ENCODE measurements at places on chromosomes 1 and 21.

- H3K36me3 ChIP-seq = no peaks in the 10 kb centered on the region
- no peak overlapping the region for H3K27ac ChIP-seq
- H3K4me1 ChIP-seq = no peaks in the 10 kb centered on the region
- no peak overlapping the region for H3K4me3 ChIP-seq
- H3K27me3 ChIP-seq = peaks cover 84% of the 10 kb centered on the region
Measured at GRCh38 chr1:201059871-201060555, 36.5 kb upstream of the KIF21B start.

DNA sequence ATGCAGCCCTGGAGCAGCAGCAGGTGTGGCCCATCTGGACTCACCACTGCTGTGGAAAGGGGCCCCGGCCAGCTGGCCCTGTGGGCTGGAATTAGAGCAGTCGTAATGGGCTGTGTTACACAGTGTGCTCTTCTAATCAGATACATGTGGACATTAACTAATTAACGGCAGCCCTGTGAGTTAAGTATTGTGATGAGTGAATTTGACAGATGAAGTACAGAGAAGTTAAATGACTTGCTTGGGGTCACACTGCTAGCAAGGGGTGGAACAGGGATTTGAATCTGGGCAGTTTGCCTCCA, 58.6 kb downstream of the MDM4 start:
- peaks cover 30% of the 10 kb centered on the region for H3K4me1 ChIP-seq
- no peak for DNase-seq
- H3K36me3 ChIP-seq = peaks cover 5% of the 10 kb centered on the region
- H3K4me3 ChIP-seq = no peak overlapping the region
- no peaks in the 10 kb centered on the region for H3K27me3 ChIP-seq

- no peak overlapping the region for H3K4me3 ChIP-seq
- no peaks in the 10 kb centered on the region for H3K27me3 ChIP-seq
- H3K27ac ChIP-seq = no peak overlapping the region
- no peak for DNase-seq
- H3K36me3 ChIP-seq = peaks cover 31% of the 10 kb centered on the region
Measured at GRCh38 chr1:207805841-207806421, 54.1 kb downstream of the CD46 start.

DNA sequence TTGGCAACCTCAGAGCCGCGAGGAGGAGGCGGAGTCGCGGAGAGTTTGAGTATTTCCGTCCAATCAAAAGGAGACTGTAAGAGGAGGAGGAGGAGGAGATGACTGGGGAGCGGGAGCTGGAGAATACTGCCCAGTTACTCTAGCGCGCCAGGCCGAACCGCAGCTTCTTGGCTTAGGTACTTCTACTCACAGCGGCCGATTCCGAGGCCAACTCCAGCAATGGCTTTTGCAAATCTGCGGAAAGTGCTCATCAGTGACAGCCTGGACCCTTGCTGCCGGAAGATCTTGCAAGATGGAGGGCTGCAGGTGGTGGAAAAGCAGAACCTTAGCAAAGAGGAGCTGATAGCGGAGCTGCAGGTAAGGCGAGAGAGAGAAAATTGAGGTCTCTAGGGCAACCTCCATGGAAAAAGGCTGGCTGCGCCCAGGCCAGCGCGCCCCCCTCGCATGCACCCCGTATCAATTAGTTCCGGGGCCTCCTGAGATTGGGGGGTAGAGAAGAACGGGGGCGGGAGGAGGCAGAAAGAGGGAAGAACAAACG, at the start of gene PHGDH:
PHGDH (plus strand) TSS at position 131 of the 538 bp plus-strand sequence; CDS start at position 220, 89 bp downstream.
- no peaks in the 10 kb centered on the region for H3K27me3 ChIP-seq
- H3K27ac ChIP-seq = peak within 1 kb of the TSS; percentile 98
- H3K4me3 ChIP-seq = peak within 1 kb of the TSS; percentile 90
- DNase-seq = peak; percentile 66
- H3K36me3 ChIP-seq = peaks cover 30% of the 10 kb centered on the region

- no peak overlapping the region for H3K27ac ChIP-seq
- DNase-seq = no peak
- no peaks in the 10 kb centered on the region for H3K36me3 ChIP-seq
- H3K4me1 ChIP-seq = peaks cover 13% of the 10 kb centered on the region
- H3K27me3 ChIP-seq = no peaks in the 10 kb centered on the region
Measured at GRCh38 chr1:50667272-50667671, 244.0 kb upstream of the DMRTA2 start.

DNA sequence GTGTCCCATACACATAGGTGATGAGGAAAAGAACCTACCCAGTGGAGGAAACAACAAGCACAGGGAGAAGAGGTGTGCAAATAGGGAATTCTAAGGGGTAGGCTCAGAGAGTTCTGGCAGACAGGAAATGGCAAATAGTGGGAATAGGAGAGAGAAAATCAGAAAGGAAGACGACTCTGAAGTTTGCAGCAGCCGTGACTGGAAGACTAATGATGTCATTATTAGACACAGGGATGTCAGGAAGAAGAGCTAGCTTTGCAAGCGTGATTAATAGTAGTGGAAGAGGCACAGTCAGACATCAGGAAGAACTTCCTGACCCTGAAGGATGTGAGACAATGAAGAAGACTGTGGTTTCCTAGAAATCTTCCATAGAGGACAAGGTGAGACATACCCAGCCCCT, 21.1 kb downstream of the DLGAP3 start:
- no peak overlapping the region for H3K4me3 ChIP-seq
- H3K27me3 ChIP-seq = peaks cover 78% of the 10 kb centered on the region

GRCh38 chr21:38930066-38930465, 124.3 kb downstream of the ETS2 start:
- H3K4me1 ChIP-seq = no peaks in the 10 kb centered on the region
- no peak for DNase-seq
- H3K27ac ChIP-seq = no peak overlapping the region
- H3K4me3 ChIP-seq = no peak overlapping the region

- no peaks in the 10 kb centered on the region for H3K4me1 ChIP-seq
- H3K4me3 ChIP-seq = no peak overlapping the region
- H3K27me3 ChIP-seq = no peaks in the 10 kb centered on the region
- H3K36me3 ChIP-seq = peaks cover 14% of the 10 kb centered on the region
- H3K27ac ChIP-seq = no peak overlapping the region
- DNase-seq = no peak
Measured at GRCh38 chr1:43565600-43566360, 35.1 kb downstream of the PTPRF start.

DNA sequence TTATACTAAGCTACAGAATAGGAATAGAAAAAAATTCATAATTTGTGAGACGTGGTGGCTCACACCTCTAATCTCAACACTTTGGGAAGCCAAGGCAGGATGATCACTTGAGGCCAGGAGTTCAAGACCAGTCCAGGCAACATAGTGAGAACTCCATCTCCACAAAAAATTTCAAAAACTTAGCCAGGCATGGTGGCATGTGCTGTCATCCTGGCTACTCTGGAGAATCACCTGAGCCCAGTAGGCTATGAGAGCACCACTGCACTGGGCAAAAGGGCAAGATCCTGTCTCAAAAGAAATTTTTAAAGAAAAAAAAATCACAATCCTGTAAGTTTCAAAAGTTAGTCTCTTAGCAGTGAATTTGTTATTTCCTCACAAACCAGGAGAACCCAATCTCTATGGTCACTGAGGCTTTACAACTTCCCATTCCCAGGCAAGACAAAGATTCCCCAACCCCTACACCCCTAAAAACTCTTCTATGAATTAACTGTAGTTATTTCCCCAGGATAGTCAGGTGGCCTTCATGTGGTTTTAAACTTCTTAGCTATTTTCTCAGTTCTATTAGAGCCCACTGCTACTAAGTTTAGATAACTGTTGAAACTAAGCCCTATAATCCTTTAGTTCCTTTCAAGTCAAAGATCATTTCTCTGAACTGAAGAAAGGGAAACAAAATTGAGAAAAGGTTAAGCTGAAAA, 74.5 kb downstream of the FOXJ3 start:
- DNase-seq = no peak
- no peak overlapping the region for H3K27ac ChIP-seq
- no peaks in the 10 kb centered on the region for H3K27me3 ChIP-seq
- H3K36me3 ChIP-seq = peaks cover 6% of the 10 kb centered on the region

- DNase-seq = no peak
- no peaks in the 10 kb centered on the region for H3K4me1 ChIP-seq
- H3K27me3 ChIP-seq = no peaks in the 10 kb centered on the region
- peaks cover 5% of the 10 kb centered on the region for H3K36me3 ChIP-seq
- no peak overlapping the region for H3K27ac ChIP-seq
- no peak overlapping the region for H3K4me3 ChIP-seq
Measured at GRCh38 chr1:28631713-28632112, 11.2 kb downstream of the TAF12 start.

DNA sequence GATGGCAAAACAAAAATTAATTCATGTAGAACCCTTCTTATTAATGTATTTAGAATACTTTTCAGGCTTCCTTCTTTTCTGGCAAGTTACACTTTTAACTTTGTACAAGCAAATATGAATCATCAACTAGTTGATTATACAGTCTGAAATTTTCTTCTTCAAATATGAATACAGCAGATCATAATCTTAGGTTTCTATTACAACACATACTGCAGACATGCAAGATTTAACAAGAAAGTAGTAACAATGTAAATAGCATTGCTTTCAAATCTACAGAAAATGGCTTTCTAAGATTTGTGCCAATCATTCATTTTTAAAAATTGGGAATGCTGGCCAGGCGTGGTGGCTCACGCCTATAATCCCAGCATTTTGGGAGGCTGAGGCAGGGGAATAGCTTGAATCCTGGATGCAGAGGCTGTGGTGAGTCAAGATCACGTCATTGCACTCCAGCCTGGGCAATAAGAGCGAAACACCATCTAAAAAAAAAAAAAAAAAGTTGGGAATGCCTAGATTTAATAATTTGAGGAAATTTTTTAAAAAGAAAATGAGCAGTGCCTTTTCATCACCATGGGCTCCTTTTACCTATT, 68.4 kb upstream of the DPYD start:
- no peak overlapping the region for H3K4me3 ChIP-seq
- no peaks in the 10 kb centered on the region for H3K36me3 ChIP-seq
- no peak overlapping the region for H3K27ac ChIP-seq
- no peaks in the 10 kb centered on the region for H3K4me1 ChIP-seq
- no peak for DNase-seq

DNA sequence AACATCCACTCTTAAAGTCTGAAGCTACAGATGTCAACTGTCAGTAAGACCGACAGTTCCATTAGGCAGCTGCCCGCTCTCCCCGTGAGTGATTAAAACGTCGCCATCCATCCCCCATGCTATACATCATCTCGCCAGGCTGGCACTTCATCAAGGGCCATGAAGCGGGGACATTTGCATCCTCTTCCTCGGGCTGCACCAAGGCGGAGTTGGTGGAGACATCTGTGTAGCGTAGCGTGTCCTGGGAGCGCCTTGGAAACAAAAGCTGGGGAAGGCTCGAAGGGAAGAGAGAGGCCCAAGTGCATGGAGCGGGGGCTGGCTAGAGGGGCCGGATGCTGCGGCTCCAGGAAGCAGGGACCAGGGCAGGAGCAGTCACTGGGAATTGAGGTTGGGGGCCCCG, 250.1 kb downstream of the KAZN start:
- H3K27me3 ChIP-seq = peaks cover 30% of the 10 kb centered on the region
- H3K27ac ChIP-seq = no peak overlapping the region
- H3K4me3 ChIP-seq = no peak overlapping the region
- H3K4me1 ChIP-seq = no peaks in the 10 kb centered on the region
- H3K36me3 ChIP-seq = no peaks in the 10 kb centered on the region

Data from Calu3 (cell line).